Neuronal stem cell (in vitro differentiated cells): ENCODE measurements at places on chromosomes 3 and 15.

- DNase-seq: no peak
Observed at GRCh38 chr15:27214961-27215360, 244.0 kb downstream of the GABRG3 start.

GRCh38 chr3:143847787-143848631 is at the start of gene SLC9A9:
Gene SLC9A9 (minus strand): TSS chr3:143848468. CDS start chr3:143848322, 146 bp downstream.
- no peak for DNase-seq

DNA sequence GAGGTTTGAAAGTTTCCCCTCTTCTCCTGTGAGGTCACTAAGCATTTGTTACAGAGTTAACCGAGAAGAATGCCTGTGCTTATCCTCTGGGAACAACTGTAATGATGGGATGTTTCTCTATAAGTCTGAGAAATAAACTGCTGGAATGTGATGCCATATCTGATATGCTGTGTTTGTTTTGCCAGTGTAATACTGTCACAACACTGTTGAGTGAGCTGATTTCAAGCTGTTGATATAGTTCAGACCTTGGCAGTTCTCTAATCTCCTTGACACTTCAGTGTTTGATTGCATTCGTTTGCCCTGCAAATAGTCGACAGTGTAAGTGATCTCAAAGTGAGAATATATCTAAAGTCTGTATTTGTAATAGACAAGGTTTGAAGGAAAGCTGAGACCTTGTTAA is 73.3 kb downstream of the PTPRG start:
- DNase-seq: no peak

DNA sequence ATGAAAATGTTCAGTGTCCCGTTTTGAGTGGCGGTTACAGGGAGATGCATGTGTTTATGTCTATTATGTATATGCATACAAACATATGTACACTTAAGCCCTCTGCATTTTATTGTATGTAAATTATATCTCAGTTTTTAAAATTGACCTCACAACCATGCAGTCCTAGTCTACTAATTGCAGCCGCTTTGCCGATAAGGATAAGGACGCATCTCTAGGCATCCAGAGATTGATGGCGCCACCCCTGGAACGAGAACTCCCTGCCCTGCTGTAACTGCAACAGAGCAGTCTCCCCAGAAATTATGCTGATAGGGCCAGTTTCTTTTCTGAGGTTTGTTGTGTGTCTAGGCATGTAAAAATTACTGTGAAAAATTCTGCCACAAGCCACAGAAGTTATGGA is 40.4 kb upstream of the TUBGCP5 start:
- DNase-seq: no peak

GRCh38 chr3:161393803-161394202 is 22.5 kb upstream of the SPTSSB start:
- no peak for DNase-seq

DNA sequence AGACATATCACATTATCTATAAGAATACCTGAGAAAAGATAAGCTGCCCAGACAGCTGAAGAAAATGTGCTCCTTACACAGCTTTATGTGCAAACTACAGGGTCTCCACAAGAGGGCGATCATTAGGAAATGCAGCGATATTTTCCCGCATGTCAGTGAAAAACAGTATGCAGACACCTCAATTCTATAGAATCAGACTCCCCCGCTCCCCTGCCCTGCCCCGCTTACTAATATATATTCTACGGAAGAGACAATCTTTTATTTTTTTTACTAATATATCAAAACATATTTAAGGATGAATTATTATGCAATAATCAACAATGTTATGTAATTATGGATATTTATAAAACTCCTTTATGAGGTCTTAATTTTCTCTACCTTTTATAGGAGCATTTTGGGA is 681.3 kb downstream of the ROBO1 start:
- DNase-seq: peak; percentile 65

GRCh38 chr15:43903864-43904290 is 77.1 kb downstream of the WDR76 start:
- peak; percentile 89 for DNase-seq

- no peak for DNase-seq
Observed at GRCh38 chr3:66442254-66443117, 58.3 kb downstream of the LRIG1 start.

DNA sequence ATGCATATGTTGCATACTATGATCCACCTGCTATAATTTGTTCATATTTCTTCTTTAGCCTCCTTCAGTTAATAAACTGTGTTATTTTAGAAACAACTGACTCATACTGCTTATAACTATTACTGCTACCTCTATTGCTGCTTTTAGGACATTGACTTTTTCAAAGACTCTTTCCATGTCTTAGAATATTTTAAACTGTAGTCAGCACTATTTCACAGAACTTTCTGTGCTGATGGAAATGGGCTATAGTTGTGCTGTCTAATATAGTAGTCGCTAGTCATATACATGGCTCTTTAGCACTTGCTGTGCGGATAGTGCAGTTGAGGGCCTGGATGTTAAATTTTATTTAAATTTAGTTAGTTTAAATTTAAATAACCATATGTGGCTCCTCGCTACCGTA is 55.6 kb downstream of the NEK11 start:
- no peak for DNase-seq
